ENCODE measurements at places on chromosomes 6 and 20.

DNA sequence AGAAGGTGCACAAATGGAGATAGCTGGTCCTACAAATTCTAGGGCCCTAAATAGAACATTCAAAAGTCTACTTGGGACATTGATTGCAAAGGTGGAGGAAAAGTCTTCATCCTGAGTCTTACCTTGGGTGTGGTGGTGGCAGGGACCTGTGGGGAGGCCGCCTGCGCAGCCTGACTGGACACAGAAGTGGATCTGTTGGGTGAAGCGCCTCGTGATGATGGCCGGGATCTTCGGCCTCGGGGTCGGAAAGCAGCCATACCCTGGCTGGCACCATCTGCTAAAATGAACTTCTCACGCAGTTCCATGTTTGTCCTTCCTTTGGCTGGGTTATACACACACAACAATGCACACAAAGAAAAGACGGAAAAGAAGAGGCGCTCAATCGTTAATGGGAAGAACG is 179.2 kb downstream of the DST start:
- DNase-seq: no peak

GRCh38 chr6:25852756-25853155 is 20.9 kb upstream of the SLC17A1 start:
- no peak for DNase-seq

DNA sequence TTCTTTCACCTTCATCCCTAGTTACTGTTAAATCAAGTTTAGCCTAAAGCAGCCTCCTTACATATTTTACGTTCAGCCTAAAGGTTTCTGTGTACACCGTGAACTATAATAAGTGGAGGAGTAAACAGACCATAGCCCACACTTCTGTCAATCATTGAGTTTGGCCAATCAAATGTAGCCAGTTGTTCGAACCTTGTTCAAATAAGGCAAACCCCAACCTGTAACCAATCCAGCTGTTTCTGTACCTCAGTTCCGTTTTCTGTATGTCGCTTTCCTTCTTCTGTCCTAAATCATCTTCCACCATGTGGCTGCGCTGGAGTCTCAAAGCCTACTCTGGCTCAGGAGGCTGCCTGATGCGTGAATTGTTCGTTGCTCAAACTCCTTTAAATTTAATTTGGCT is 1.8 kb upstream of the FBXO30 start:
- DNase-seq: no peak

DNA sequence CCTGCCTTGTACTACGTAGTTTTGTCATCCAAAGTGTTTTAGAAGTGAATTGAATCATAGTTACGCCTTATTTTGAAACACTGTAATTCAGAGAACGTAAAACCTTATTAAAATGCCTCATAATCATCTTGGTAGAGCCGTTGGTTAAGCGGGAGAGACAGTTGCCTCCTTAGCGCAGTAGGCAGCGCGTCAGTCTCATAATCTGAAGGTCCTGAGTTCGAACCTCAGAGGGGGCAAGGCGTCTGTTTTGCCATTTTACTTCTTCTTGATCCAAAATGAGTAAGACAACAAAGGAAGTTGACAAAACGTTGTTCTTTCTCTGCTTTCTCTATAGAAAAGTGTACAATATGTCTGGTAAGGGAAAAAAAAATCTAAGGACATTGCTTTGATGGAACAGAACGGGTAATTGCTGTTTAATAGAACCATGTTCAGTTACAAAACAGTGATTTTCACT is 20.7 kb upstream of the TRIM27 start:
- DNase-seq: peak; percentile 64

DNA sequence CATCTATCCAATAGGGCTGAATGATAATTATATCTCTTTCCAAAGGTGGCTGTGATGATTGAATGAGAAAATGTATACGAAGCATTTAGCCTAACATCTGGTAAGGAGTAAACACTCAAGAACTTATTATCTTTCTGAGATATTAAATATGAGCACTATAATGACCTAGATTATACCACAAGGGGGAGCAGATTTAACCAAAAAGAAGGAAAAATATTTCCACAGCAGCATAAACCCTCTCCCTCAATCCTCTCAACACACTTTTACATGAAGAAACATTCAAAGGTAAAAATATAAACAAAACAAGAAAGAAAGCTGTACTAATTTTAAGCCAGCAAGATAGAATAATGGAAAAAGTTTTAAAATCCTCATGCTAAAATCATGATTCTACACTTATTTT is 68.4 kb downstream of the SHPRH start:
- DNase-seq: no peak

- no peak for DNase-seq
These were observed 78.3 kb downstream of the STXBP5 start for GRCh38 chr6:147282566-147282959.

GRCh38 chr20:59485576-59486454 is 118.5 kb upstream of the PHACTR3 start:
- DNase-seq: no peak

DNA sequence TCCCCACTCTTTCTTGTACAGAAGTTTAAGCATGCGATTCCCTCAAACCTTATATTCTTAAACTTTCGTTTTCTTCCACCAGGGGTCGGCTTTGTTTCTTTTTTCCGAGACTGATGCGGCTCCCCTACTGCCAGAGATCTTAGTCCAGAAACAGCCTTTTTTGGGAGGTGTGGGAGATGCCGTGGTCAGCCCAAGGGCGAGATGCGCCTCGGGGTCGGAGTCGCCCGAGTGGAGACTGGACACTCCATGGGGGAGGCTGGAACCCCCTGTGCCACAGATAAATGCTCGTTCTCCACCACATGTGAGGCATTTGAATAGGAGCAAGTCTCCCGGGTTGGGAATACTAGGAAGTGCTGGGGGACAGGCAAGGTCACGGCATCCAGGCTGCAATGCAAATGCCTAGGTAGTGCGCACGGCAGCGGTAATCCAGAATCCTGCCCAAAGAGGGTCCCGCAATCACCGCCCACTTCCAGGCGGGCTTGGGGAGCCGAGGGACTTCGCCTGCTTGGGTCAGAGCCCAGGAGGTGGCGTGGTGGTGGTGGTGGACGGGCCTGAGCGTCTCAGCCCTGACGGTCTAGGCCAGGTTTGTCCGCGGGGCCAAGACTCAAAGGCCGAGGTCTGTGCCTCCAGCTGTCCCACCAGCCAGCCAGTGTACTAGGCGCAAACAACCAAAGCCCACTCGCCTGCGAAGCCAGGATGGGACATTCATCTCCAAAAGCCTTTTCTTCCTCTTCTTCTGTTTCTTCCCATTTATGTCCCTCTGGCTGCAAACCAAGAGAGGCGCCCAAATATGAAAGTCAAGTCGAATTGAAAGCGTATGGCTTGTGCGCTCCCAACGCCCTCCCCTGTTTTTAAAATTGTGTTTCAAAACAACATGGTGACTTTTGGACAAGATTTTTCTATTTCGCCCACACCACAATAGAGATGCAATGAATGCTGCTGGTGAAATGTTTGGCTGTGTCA is 39.3 kb upstream of the OSTM1 start:
- DNase-seq: no peak

DNA sequence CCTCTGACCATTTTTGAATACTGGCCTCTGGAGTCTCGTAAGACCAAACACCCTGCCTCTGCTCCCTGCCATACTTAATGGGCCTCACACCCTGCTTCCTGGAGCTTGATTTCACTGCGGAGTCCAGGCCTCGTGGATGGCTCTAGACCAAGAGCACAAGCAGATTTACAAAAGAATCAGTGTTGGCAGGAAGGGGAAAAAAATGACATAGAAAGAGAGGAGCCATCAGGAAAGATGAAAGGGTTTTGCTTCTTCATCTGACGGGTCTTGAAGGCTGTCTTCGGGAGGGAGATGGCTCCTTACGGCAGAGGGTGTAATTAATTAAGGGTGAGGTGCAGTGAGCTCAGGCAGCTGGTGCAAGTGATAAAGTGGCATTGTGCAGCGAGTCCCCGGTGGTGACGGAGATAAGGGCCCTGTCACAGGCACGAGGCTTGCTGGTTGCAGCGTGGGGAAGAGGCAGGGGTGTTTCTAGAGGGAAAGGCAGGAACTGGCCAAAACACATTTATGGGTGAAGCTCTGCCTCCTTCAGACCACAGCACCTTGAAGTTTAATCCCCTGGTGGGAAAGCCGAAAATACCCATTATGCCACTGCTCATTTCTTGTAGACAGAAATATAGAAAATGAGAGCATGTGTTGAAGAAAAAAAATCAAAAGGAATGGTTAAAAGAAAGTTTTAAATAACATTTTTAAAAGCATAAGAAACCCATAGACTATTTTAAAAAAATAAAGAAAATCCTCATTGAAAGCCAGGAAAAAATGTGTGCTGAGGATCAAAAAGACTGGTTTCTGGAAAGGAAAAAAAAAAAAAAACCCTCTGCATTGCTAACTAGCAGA is 128.6 kb upstream of the LRFN2 start:
- no peak for DNase-seq

DNA sequence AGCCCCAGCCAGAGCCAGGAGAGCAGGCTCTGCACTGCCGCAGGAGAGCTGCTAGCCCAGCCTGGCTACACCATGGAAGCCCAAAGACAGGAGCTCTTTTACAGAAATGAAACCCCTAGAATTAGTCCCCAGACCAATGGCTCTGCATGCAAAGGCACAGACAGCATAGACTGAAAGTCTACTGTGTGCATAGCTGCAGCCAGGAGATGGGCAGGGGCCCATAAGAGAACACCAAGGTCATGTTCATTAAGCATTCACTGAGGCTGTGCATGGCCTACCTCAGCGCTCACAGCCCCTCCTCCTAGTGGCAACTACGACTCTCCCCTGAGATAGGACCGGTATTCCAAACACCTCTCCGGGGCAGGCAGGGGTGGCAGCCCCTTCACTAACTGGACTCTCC is 34.9 kb downstream of the SNX5 start:
- no peak for DNase-seq

DNA sequence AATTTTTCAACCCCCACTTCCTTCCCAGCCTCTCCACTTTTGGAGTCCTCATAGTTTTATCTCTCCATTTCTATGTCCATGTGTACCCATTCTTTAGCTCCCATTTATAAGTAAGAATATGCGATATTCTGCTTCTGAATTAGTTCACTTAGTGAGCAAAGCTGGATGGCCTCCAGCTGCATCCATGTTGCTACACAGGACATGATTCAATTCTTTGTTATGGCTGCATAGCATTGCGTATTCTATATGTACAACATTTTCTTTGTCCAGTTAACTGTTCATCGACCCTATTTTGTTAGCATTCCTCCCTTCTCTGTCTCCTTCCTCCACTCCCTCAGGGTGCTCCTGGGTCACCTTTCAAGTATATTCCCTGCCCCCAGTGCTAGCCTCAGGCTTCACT is 210.0 kb upstream of the SSTR4 start:
- no peak for DNase-seq

- no peak for DNase-seq
These were observed 863.4 kb downstream of the DHX35 start for GRCh38 chr20:39825524-39825923.

DNA sequence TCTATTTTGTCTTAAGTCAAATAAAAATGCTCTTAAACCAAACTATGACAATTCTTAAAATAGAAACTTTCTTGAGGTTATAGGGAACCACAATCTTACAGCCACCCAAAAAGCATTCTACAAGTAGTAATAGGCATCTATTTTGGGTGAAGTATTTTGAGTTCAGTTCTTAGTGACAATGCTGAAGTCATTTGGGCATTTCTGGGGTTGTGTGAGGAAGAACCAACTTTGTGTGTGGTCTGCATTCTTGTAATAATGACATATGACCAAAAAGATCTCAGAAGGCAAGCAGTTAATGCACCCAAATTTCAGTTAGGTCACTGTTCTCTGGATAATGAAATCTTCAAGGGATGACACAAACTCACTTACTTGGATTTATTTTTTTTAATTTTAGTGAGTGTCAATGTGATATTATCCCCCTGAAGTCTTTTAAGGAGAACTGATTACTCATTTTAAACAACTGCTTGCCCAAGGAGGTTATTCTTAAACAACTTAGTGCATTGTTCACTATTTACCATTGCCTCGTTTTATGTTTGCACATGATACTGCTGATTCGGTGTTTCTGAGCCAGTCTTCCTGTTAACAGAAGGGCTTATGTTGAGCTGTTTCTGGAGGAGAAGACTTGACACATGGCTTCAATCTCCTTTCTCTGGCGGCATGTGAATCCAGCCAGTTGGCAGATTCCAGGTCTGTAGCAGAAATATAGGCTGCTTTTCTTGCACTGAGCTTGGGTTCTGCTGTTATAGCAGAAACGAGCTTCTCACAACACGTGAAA is 618.9 kb downstream of the BCKDHB start:
- DNase-seq: no peak

- no peak for DNase-seq
These were observed 116.6 kb downstream of the PLCB4 start for GRCh38 chr20:9185511-9185910.

Data from stimulated activated effector memory CD8-positive, alpha-beta T cell treated with anti-CD3 and anti-CD28 coated beads, Interleukin-12 subunit alpha, Interleukin-12 subunit beta, amount 100 ng/mL, for 72 hours (primary cell).